ENCODE measurements at places on chromosomes 1 and 21.

DNA sequence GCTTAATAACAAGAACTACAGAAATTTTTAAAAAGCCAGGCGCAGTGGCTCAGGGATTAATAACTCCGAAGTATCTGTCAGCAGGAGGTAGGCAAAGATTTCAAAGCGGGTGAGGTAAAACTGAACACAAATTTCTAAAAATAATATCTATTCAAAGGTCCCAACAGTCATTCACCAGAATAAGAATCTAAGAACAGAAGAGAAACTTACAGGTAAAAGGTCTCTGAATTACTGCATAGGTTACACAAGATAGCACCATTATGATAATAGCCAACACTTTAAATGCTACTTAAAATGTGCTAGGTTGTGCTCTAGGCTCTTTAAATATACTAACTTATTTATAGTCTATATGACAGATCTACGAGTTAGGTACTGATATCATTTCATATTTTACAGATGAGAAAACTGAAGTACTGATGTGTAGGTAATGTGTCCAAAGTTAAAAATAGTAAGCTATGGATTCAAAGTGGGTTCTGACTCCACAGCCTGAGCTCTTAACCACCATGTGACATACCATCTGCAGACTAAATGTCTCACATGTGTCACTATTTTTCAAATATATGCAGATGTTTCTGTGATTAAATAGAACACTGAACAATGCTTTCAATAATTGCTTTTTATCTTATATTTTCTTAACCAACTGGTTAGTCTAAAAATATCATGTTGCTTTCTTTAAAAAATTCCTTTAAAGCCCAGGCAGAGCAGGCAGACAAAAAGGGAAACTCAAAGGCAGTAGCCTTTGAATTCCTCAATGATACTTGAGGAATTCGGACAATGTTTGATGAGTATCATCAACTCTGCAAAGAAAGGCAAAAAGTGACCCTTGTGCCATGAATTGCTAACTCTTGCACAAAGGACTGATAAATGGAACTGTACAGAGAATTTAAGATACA is 80.5 kb upstream of the TTC39A start:
- no peak for DNase-seq

GRCh38 chr21:31133243-31133830 is 95.1 kb upstream of the KRTAP19-8 start:
- DNase-seq = no peak

DNA sequence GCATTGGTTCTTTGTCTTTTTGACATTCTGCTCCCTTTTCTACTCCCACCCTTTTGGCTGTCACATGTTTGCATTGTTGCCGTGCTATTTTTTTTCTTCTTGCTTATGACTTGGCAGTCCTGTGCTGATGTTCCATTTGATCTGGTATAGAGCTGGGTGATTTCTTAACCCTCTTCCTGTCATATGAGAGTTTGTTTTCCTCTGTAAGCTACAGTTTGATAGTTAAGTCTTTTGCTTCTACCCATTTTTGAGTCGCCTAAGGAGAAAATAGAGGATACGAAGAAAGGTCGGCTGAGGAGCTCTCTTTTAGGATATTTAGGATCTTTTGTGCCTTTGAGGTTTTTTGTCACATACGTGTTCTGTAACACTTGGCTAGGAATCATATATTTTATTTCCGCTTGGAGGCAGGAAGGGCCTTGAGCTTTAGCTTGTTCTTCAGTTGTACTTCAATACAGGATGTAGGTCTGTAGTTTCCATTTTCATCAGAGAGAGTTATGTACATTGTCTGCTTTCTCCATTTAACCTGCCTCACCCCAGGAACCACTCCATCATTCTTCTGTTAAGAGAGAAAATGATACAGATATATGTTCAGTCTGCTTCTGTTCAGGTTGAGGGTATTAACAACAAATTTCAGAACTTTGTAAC is 150.7 kb downstream of the BACH1 start:
- no peak for DNase-seq

GRCh38 chr1:42957880-42958487 is 684 bp downstream of the SLC2A1 start:
- DNase-seq = no peak

- DNase-seq = no peak
These were observed 179.5 kb upstream of the VAMP3 start for GRCh38 chr1:7591565-7591964.

DNA sequence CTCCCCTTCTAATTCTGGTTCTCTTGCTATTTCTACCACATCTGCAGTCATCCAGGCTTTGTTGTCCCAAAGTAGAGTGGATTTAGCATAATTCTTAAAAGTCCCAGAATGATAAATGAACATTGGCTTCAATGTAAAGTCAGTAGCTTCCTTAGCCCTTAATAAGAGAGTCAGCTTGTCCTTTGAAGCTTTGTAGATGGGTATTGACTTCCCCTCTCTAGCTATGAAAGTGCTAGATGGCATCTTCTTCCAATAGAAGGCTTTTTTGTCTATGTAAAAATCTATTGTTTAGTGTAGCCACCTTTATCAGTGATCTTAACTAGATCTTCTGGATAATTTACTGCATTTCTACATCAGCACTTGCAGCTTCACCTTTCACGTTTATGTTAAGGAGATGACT is 181.4 kb upstream of the B3GALT2 start:
- DNase-seq = no peak

DNA sequence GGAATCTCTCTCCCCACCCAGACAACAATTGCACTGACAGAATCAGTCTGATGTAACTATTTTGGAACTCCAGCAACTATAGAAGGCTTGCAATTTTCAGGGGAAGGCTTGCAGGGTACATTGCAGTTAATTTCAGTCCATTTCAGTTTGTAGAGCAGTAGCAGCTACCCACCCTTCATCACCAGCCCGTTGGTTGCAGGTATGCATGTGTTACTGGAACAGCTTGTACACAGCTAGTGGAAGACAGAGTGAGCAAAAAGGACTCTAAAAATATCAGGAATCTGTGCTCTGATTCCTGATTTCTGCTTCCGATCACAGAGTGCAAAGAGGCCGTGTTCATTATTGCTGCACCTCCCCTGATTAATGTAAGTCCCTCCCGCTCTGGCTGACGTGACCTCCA is 449.0 kb downstream of the NPHP4 start:
- no peak for DNase-seq

GRCh38 chr21:33348706-33349105 is 23.9 kb downstream of the IFNAR1 start:
- DNase-seq = no peak

- no peak for DNase-seq
These were observed 83.2 kb downstream of the HIVEP3 start for GRCh38 chr1:41835485-41835884.
